ENCODE measurements at places on chromosomes 11 and 22. TPM values are rescaled to one million over a fixed set of nuclear protein-coding genes. Genes with fewer than 3 reads are reported as not detected.

The TMEM191B gene
- total RNA-seq = 3.7 TPM

The AQP11 gene
- total RNA-seq = 2.3 TPM

The DDI1 gene
- total RNA-seq = not detected

The FAM181B gene
- 0.69 TPM for total RNA-seq

The TEX54 gene
- not detected for total RNA-seq

The LMO1 gene
- not detected for total RNA-seq

Data from Panc1 (cell line).